H54 (cell line): ENCODE measurements at places on chromosomes 11 and 22.
A peak's percentile ranks its signal among the peaks of the same experiment; 100 is the strongest.

- peak; percentile 51 for DNase-seq
Measured at GRCh38 chr11:12430954-12431595, 53.7 kb downstream of the PARVA start.

GRCh38 chr11:84962018-84962417 lies 665.1 kb downstream of the DLG2 start:
- no peak for DNase-seq

DNA sequence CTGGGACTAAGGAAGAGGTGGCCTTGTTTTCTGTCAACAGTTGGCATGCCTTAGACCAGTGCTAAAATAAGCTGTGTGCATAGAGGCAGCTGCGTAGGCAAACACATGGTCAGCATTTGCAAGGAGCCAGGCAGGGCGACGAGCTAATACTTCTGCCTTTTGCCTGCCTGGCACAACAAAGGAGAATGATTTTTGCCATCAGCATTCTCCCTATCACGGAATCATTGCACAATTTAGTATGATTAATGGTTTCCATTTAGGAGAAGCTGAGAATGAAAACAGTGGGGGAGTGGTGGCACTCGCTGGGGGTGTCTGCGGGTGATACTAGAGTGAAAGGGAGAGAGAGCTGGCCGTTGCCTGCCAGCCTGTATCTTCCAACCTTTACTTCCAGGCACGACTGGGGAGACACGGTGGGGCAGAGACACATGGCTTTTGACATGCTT lies 336.0 kb downstream of the CADM1 start:
- no peak for DNase-seq

- no peak for DNase-seq
Measured at GRCh38 chr11:105665281-105665680, 55.4 kb downstream of the GRIA4 start.

GRCh38 chr11:39542460-39542859 lies 1917.0 kb downstream of the LRRC4C start:
- no peak for DNase-seq

DNA sequence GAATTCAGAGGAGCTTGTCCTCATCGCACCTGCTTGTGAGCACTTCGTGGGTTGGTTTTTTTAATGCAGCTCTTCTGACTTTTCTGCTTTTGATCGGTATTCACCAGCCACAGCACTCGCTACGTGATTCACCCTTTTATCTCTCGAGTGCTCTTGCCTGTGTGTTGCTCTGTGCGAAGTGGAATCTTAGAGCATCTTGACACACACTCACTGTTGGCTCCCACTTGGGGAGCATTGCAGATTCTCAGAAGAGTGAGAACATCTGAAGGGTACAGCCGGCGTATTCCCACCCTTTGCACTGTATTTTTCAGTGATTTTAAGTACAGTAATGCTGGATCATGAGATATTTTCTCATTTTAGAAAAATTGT lies 10.9 kb downstream of the TNNT3 start:
- DNase-seq, result no peak

DNA sequence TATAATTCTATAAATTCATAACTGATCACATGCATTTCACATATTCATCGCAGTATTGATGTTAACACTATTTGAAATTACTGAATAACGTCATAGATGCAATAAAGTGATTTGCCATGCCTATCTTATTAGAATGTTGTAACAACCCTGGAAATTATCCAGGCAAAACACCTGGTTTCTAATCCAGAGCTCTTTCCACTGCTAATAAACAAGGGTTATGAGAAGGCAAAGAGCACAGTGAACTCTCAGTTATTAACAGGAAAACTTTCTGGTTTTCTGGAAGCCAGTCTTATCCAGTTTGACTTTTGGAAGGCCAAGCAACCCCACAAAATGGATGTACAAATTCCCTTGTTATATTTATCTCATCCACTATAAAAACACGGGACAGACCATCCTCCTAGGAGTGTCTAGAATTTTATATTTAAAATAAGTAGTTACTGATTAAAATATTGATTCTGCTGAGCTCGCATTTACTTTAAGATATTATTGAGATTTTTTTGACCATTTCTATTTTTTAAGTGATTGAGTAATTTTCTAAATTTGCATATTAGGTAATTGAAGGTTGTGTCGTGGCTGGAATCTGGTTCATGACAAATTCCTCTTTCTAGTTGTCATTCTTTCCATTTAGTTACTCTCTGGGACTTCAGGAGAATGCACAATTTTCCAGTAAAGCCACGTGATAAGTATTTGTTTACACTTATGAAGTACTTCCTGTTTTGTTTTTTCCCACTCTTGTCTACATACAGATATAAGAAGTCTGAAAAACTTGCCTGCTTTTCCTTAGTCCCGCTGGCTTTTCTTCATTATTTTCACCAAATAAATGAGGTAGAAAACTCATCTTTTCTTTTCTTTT lies 47.9 kb downstream of the DCUN1D5 start:
- DNase-seq, result no peak

DNA sequence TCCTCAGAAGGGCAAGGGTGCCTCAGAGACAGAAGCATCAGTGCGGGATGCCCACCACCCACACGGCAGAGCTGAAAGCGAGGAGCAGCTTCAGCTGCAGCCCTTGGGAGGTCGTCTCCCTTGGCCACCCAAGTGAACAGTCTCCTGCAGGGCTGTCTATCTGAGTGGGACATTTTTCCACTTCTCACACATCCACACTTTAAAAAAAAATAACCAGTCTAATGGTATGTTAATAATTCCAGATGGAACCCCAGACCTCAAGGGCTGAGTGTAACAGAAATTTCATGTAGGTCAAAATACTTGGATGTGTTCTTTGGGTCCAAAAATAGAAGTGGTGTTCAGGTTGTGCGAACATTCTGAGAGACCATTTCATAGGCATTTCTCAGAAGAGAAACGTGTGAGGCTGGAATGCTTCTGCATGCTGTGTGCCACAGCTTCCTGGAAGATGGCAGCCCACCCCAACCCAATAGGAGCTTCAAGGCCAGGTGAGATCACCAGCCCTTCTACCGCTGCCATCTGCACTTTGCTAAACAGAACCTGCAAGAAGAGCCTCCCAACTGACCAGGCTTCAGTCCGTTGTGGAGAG lies 623.2 kb downstream of the OPCML start:
- no peak for DNase-seq

GRCh38 chr11:11387622-11388305 lies 34.7 kb upstream of the CSNK2A3 start:
- DNase-seq, result no peak

DNA sequence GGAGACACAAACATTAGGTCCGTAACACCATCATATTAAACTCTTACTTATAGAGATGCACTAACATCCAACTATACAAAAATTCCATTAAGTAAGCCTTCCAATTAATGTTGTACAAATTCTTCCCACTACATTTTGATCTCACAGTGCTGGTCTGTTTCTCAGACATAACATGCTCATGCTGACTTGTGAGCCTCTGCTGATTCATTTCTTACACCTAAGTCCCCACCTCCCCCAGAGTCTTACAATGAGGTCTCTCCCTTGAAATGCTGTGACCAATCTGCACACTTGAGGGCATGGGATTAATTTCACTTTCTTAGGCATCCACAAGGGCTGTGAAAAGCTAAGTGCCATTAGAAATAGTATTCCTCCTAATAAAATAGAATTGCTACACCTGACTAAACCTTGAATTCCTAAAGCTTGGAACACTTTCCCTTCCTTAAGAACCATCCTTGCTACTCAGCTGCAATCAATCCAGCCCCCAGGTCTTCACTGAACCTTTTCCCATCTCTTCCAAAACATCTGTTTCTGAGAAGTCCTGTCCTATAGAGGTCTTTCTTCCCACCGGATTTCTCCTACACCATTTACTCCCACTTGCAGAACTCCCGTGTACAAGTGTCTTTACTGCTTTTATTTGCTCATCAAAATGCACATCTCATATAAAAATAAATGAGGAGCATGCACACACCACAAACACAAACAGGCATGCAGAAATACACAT lies 2.0 kb downstream of the HBG1 start:
- DNase-seq, result no peak

GRCh38 chr11:2102132-2102882 lies 36.9 kb downstream of the IGF2 start:
- DNase-seq, result no peak

DNA sequence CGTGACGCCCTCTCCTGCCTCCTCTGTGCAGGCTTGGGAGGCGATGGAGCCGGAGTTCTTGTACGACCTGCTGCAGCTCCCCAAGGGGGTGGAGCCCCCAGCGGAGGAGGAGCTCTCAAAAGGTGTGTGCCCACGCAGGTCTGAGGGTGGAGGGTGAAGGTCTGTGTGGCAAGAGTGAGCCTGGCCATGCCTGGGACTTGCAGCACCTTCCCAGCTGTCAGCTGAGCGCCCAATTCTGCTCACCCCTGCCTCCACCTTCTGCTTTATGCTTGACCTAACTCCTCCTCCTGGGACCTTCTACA lies 2.5 kb downstream of the PARVG start:
- no peak for DNase-seq

- no peak for DNase-seq
Measured at GRCh38 chr11:59551659-59552521, 40.6 kb downstream of the OR4D9 start.

GRCh38 chr11:92477686-92478085 lies 253.1 kb downstream of the FAT3 start:
- DNase-seq, result no peak

DNA sequence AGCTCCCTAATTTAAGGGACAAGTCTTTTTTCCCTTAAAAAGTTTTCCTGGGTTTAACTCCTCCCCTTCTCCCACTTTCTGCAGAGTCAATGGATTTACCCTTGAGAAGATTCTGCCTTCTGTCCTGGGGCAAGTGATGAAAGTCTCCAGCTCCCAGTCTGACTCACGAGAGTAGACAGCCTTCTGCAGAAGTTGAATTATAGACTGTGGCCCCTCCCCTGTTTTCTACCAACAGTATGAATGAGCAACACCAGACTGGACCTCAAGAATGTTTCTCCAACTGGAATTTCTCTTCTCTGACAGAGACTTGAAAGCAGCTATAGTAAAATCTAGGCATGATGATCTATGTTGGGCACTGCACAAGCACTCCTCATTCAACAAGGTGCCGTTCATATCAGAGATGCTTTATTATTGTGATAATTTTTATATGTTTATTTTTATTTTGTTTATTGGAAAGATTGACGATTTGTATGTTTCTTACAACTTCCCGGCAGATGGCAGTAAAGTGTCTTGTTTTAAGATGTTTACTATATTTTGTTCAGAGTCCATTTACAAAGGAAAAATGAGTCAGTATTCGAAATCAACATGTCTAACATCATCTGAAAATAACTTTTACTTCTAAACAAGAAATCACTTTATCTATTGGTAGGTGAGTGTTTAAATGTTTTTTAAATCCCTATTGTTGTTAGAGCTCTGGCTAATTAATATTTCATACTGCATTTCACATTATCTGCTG lies 56.6 kb downstream of the LMO2 start:
- DNase-seq, result peak; percentile 63

- DNase-seq, result no peak
Measured at GRCh38 chr11:79078999-79079398, 361.8 kb downstream of the TENM4 start.

GRCh38 chr11:7494086-7494745 lies 8.9 kb downstream of the OLFML1 start:
- no peak for DNase-seq
